SK-N-SH (cell line): ENCODE measurements at places on chromosomes 1 and 21.

- H3K4me3 ChIP-seq = no peak overlapping the region
- DNase-seq = no peak
- no peaks in the 10 kb centered on the region for H3K4me1 ChIP-seq
- no peaks in the 10 kb centered on the region for H3K27me3 ChIP-seq
Measured at GRCh38 chr1:35049116-35049515, 17.4 kb upstream of the ZMYM6 start.

- DNase-seq = peak; percentile 19
- H3K36me3 ChIP-seq = peaks cover 16% of the 10 kb centered on the region
- no peaks in the 10 kb centered on the region for H3K27me3 ChIP-seq
- no peak overlapping the region for H3K4me3 ChIP-seq
Measured at GRCh38 chr1:155942578-155943141, 1.2 kb downstream of the RXFP4 start.

- no peak overlapping the region for H3K27ac ChIP-seq
- no peak overlapping the region for H3K4me3 ChIP-seq
- peak; percentile 80 for DNase-seq
- no peaks in the 10 kb centered on the region for H3K36me3 ChIP-seq
- no peaks in the 10 kb centered on the region for H3K27me3 ChIP-seq
Measured at GRCh38 chr1:8844501-8845006, 27.1 kb upstream of the RERE start.

DNA sequence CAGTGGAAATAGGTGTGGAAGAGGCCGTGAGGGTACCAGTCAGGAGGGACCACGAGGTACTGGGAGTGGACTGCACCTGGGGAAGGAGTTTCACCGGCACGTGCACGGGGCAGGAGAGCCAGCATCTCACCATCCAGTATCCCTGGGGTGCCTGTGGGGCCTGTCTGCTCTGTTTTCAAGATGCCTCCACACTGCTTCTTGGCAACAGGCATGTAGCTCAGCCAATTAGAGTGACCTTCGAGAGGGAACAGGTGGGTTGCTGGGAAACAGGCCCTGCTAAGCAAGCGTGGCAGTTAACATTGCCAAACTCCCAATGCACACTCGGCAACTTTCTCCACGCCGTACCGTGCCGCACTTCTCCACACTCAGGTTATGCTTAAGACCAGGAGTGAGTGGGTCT, 17.7 kb downstream of the KCNC4 start:
- no peak overlapping the region for H3K4me3 ChIP-seq
- no peaks in the 10 kb centered on the region for H3K36me3 ChIP-seq
- H3K4me1 ChIP-seq = peaks cover 34% of the 10 kb centered on the region; the same call in 1 of the 2 replicates
- no peaks in the 10 kb centered on the region for H3K27me3 ChIP-seq
- H3K27ac ChIP-seq = no peak overlapping the region
- no peak for DNase-seq

- no peaks in the 10 kb centered on the region for H3K4me1 ChIP-seq
- no peaks in the 10 kb centered on the region for H3K36me3 ChIP-seq
- no peak overlapping the region for H3K27ac ChIP-seq
Measured at GRCh38 chr1:41726899-41727748, 191.6 kb downstream of the HIVEP3 start.

GRCh38 chr1:174799136-174799479, 200.6 kb upstream of the CACYBP start:
- peaks cover 6% of the 10 kb centered on the region for H3K4me1 ChIP-seq
- no peaks in the 10 kb centered on the region for H3K27me3 ChIP-seq
- peak overlapping the region; percentile 19; the same call in 1 of the 2 replicates for H3K27ac ChIP-seq
- DNase-seq = no peak

DNA sequence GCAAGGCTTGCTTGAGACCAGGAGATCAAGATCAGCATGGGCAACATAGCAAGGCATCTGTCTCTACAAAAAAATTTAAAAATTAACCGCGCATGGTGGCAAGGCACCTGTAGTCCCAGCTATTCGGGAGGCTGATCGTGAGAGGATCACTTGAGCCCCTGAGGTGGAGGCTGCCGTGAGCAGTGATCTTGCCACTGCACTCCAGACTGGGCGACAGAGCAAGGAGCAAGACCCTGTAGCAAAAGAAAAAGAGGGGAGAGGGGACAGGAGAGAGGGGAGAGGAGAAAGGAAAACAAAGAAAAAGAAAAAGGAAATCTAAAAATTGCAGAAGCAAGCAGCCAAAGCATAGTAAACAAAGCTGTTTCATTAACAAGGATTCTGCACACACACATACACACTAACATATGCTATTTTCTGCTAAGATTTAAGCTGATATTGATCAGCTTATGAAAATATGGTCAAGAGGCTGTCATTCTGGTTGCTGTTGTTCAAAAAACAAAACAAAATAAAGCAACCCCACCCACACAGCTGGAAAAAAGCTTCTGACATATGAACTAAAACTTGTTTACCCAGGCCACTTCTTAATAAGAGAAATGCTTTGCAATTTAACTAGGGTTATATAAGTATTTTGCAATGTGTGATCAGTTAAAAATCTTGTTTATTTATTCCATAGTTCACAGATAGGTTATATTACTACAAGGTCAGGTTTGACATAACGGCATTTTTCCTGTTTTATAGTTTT, 1.8 kb downstream of the ARNT start:
- H3K27me3 ChIP-seq = no peaks in the 10 kb centered on the region
- H3K36me3 ChIP-seq = 0 out of 2 replicates have a peak, but pooled peaks cover 3% of the 10 kb centered on the region
- no peak overlapping the region for H3K27ac ChIP-seq
- peak overlapping the region; percentile 59 for H3K4me3 ChIP-seq
- no peak for DNase-seq
- no peaks in the 10 kb centered on the region for H3K4me1 ChIP-seq

- H3K36me3 ChIP-seq = no peaks in the 10 kb centered on the region
- H3K27me3 ChIP-seq = no peaks in the 10 kb centered on the region
- H3K27ac ChIP-seq = no peak overlapping the region
- H3K4me3 ChIP-seq = no peak overlapping the region
- no peak for DNase-seq
- H3K4me1 ChIP-seq = 0 out of 2 replicates have a peak, but pooled peaks cover 8% of the 10 kb centered on the region
Measured at GRCh38 chr1:72936151-72936740, 653.9 kb upstream of the NEGR1 start.

DNA sequence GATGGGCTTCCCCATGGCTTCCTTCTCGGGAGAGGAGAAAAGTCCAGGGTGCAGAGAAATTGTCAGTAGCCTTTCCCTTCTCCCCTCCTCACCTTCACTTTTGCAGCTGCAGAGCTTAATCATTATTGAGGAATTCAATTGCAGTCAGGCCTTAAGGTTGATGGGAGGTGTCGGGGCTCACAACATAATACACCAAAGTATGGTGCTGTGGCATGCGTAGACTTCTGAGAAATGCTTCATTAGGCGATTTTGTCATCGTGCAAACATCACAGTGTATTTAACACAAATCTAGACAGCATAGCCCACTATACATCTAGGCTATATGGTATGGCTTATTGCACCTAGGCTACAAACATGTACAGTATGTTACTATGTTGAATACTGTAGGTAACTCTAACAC, 100.2 kb upstream of the PPM1J start:
- H3K27me3 ChIP-seq = no peaks in the 10 kb centered on the region
- H3K27ac ChIP-seq = no peak overlapping the region
- no peaks in the 10 kb centered on the region for H3K36me3 ChIP-seq
- no peaks in the 10 kb centered on the region for H3K4me1 ChIP-seq

DNA sequence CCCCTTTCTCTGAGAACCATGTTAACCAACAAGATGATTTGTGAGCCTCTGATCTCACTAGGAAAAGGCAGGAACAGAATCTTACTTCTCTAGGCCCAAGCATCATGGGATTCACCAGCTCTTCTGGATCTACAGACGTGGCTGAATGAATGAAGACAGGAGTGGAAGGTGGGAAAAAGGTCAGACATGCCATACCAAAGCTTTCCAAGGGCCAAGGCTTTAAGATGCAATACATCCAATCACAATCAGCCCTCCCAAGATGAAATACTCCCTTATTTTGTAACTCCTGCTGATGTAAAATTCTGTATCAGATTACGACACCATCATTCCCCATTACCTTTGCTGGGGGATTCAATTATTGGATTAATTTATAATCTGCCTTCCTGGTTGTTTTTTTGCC, 80.9 kb downstream of the SSBP3 start:
- no peaks in the 10 kb centered on the region for H3K36me3 ChIP-seq
- peak overlapping the region; percentile 96 for H3K27ac ChIP-seq
- no peaks in the 10 kb centered on the region for H3K27me3 ChIP-seq
- no peak for DNase-seq
- peaks cover 92% of the 10 kb centered on the region for H3K4me1 ChIP-seq

DNA sequence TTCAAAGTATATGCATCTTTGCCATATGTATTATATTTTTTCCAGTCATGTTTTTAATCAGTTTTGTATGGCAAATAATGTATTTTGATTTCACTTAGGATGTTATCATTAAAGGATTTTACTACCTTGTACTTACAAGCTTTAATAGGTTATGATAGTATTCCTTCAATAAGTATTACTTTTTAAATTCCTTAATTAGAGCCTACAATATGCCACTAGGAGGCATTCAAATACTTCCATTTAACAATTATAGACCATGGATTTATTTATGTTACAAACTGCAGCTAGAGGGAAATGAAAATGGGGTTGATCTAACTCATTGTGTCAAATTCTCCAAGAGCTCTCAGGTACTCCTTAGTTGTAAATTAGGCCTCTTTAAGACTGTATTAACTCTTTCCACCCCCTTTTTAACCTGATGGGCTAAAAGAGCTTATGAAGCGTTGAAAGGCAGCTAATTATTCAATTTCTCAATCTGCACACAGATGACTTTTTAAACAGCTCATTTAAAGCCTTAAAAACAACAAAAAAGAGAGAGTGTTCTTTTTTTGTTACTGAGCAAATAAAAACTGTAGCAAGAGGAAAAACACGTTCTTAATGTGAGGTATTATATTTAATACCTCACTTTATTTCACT, 156.2 kb downstream of the DENND1B start:
- H3K27ac ChIP-seq = no peak overlapping the region
- DNase-seq = no peak
- H3K36me3 ChIP-seq = no peaks in the 10 kb centered on the region; the same call in 1 of the 2 replicates
- no peak overlapping the region for H3K4me3 ChIP-seq

GRCh38 chr1:229287267-229287666, 16.4 kb downstream of the RAB4A start:
- H3K27ac ChIP-seq = no peak overlapping the region
- DNase-seq = no peak
- no peaks in the 10 kb centered on the region for H3K27me3 ChIP-seq
- peaks cover 4% of the 10 kb centered on the region for H3K4me1 ChIP-seq
- peaks cover 42% of the 10 kb centered on the region for H3K36me3 ChIP-seq

GRCh38 chr1:57623791-57624538, 200.1 kb upstream of the DAB1 start:
- no peaks in the 10 kb centered on the region for H3K27me3 ChIP-seq
- no peak overlapping the region for H3K27ac ChIP-seq
- H3K4me3 ChIP-seq = no peak overlapping the region

GRCh38 chr1:35544976-35545375, 12.2 kb downstream of the KIAA0319L start:
- H3K36me3 ChIP-seq = peaks cover 37% of the 10 kb centered on the region
- no peak overlapping the region for H3K27ac ChIP-seq
- peak; percentile 58 for DNase-seq
- no peak overlapping the region for H3K4me3 ChIP-seq
- no peaks in the 10 kb centered on the region for H3K27me3 ChIP-seq
- H3K4me1 ChIP-seq = peaks cover 11% of the 10 kb centered on the region

DNA sequence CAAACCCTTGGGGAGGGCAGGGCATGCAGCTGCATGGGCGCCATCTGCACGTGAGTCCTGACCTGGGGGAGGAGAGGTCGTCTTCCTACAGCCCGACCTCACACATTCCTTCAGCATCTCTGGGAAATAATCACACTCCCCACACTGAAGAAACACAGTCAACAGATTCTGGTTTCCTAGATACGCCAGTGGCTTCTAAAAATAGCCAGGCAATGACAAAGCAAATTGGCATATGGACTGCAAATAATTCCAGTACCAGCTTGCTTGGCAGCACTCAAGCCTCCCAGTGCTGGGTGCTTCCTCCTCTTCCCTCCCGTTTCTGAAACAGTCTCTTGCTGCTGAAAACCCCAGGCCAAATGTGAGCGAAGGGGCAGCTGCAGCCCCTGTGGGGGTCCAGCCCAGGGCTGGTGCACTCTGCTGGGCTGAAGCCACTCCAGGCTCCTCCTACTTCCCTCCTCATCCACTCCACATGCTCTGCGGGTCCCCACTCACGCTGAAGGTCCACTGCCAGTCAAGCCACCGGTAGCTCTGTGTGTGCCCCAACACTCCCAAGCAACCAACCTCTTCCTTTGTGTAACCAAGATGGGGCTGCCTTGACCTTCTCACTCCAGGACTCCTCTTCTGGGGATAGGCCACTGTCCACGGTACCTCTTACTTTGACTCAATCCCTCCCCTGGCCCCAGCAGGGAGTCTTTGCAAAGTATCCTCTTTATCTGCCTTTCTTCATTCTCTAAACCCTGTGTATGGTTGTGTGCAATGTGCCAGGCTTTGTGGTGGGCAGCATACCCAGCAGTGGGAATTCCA, 69.0 kb downstream of the KCND3 start:
- H3K4me1 ChIP-seq = no peaks in the 10 kb centered on the region
- H3K27ac ChIP-seq = no peak overlapping the region
- H3K27me3 ChIP-seq = peaks cover 8% of the 10 kb centered on the region

DNA sequence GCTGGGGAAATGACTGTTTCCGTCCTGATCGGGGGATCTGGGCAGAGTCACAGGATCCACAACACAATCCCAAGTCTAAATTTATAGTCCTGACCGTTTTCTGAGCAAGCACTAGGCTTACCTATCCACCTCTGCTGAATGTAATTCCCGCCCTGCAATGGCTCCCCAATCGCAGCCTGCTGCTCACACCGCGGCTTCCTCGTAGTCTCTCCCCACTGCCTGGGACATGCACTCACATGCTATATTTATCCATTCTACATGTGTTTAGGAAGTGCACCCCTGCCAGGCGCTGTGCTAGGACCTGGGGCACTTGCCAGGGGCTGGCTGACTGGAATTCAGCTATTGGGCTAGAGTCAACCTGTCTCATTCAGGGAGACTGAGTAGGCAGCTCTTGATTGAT, 246.6 kb upstream of the CSF3R start:
- H3K27me3 ChIP-seq = no peaks in the 10 kb centered on the region
- no peaks in the 10 kb centered on the region for H3K4me1 ChIP-seq
- no peak for DNase-seq
- H3K36me3 ChIP-seq = no peaks in the 10 kb centered on the region
- no peak overlapping the region for H3K27ac ChIP-seq
